ENCODE measurements at places on chromosomes 3 and 15. TPM values are rescaled to one million over a fixed set of nuclear protein-coding genes. Genes with fewer than 3 reads are reported as not detected.

The CACNA1D gene
- total RNA-seq, result 1.1 TPM

The GP9 gene
- total RNA-seq, result not detected

The FAM81A gene
- total RNA-seq, result 4.2 TPM

DNA sequence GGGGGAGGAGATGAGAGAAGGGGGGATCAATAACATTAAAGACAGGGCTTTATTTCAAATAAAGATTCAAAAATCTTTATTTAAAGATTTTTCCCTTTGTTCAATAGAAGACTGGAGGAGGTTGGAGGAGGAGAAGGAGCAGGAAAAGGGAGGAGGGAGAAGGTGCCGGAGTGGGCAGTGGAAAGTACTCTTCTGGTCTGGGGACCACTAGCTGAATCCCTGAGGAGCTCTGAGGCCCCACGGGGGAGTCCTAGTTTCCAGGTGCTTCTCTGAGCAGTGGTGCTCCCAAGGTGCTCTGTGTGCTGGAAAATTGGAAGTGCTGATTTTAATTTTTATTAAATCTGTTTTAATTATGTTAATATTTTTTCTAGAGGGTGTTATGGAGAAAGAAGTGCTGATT lies 19.4 kb upstream of the SEMA4B start:
- H3K27ac ChIP-seq, result no peak overlapping the region
- H3K27me3 ChIP-seq, result peaks cover 13% of the 10 kb centered on the region
- no peak for DNase-seq
- no peaks in the 10 kb centered on the region for H3K36me3 ChIP-seq

GRCh38 chr3:123620343-123620742 lies 35.5 kb upstream of the HACD2 start:
- peak overlapping the region; percentile 20 for H3K4me3 ChIP-seq
- peaks cover 3% of the 10 kb centered on the region for H3K36me3 ChIP-seq
- no peaks in the 10 kb centered on the region for H3K27me3 ChIP-seq
- no peak for DNase-seq
- peaks cover 19% of the 10 kb centered on the region for H3K4me1 ChIP-seq
- H3K27ac ChIP-seq, result peak overlapping the region; percentile 73

DNA sequence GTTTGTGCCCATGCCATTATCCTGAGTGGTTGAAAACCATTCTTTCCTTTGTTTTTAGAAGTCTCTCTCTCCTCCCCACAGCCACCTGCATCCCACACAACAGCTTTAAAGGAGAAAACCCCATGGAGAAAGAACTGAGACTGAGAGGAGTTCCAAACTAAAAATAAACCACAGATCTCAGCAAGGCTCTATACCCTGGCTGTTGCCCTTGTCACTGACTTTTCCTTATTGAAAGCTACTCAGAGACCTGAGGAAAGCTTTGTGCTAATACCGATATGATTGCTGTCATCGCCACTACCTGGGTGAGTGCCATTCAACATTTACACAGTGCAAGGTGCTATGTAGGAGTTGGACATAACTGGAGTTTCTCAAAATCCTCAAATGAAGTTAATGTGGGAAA lies 55.5 kb upstream of the RASGRP1 start:
- peaks cover 12% of the 10 kb centered on the region for H3K4me1 ChIP-seq
- H3K36me3 ChIP-seq, result no peaks in the 10 kb centered on the region
- H3K27me3 ChIP-seq, result peaks cover 5% of the 10 kb centered on the region
- H3K4me3 ChIP-seq, result no peak overlapping the region
- no peak for DNase-seq
- H3K27ac ChIP-seq, result no peak overlapping the region

GRCh38 chr3:48157950-48158376 lies 30.3 kb downstream of the CDC25A start:
- no peaks in the 10 kb centered on the region for H3K4me1 ChIP-seq
- no peak overlapping the region for H3K27ac ChIP-seq
- H3K4me3 ChIP-seq, result no peak overlapping the region
- peaks cover 7% of the 10 kb centered on the region for H3K36me3 ChIP-seq
- DNase-seq, result peak; percentile 59

DNA sequence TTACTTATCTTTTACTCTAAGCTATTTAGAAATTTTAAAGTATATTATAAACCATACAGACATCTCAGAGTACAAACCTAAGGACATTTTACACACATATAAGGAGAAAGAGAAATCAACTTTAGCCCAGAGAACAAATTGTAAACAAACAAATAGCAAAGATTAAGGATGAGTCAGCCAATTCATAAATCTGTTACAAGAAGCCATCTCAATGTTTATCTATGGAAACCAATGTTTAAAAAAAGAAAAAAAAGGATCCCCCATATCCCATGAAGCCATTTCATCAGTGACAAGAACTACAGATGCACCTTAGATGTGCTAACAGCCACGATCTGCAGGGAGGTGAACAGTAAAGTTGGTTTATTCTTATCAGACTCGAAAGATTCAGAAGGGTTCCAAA lies 437.1 kb downstream of the SHQ1 start:
- H3K27ac ChIP-seq, result no peak overlapping the region
- no peaks in the 10 kb centered on the region for H3K36me3 ChIP-seq
- peaks cover 57% of the 10 kb centered on the region for H3K4me1 ChIP-seq
- no peak for DNase-seq
- no peaks in the 10 kb centered on the region for H3K27me3 ChIP-seq

DNA sequence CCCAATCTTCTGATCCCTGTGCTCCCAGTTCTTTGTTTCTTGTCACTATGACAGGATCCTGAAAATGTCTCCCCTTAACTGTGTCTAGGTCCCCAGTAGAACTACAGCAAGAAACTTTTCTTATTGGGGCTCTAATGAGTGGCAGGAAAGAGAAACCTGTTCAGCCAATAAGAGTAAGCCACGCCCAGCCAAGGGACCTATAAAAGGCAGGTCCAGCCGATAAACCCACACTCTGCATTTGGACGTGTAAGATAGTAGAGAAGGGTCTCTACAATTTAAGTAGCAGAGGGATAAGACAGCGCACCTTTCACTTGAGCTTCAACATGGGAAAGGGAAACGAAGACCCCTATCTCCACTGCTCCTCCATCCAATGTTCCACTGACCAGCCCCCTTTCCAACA lies 149.9 kb downstream of the LMLN start:
- peaks cover 67% of the 10 kb centered on the region for H3K27me3 ChIP-seq
- no peak for DNase-seq
- H3K27ac ChIP-seq, result no peak overlapping the region
- H3K4me3 ChIP-seq, result no peak overlapping the region
- H3K36me3 ChIP-seq, result peaks cover 5% of the 10 kb centered on the region
